Anterior cingulate cortex (tissue), 58 donors: ENCODE measurements at places on chromosomes 1 and 21.

GRCh38 chr1:237470712-237471338 is 419.9 kb downstream of the ZP4 start:
- DNase-seq, result no peak

DNA sequence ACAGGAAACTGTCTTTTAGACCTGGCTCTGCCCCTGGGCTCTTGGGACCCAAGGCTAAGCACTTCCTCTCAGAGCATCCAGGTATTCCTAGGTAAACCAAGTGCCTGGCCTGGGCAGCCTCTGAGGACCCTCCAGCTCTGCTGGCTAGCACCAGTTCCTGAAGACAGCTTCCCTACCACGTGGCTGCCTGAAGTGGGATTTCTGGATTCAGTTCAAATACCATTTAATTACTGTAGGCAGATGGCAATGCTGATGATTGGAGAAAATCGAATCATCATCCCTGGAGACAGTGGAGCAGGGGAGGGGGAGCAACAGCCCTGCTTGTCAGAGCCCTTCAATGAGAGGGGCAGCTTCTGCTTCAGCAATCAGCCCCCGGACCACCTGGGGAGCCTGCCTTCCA is 11.9 kb downstream of the KIF21B start:
- no peak for DNase-seq

- no peak for DNase-seq
These were observed 84.9 kb upstream of the SLC44A3 start for GRCh38 chr1:94734963-94735901.

GRCh38 chr1:228508840-228509415 is 21.7 kb downstream of the RNF187 start:
- no peak for DNase-seq

- no peak for DNase-seq
These were observed 163.0 kb upstream of the TNR start for GRCh38 chr1:175906370-175906769.

DNA sequence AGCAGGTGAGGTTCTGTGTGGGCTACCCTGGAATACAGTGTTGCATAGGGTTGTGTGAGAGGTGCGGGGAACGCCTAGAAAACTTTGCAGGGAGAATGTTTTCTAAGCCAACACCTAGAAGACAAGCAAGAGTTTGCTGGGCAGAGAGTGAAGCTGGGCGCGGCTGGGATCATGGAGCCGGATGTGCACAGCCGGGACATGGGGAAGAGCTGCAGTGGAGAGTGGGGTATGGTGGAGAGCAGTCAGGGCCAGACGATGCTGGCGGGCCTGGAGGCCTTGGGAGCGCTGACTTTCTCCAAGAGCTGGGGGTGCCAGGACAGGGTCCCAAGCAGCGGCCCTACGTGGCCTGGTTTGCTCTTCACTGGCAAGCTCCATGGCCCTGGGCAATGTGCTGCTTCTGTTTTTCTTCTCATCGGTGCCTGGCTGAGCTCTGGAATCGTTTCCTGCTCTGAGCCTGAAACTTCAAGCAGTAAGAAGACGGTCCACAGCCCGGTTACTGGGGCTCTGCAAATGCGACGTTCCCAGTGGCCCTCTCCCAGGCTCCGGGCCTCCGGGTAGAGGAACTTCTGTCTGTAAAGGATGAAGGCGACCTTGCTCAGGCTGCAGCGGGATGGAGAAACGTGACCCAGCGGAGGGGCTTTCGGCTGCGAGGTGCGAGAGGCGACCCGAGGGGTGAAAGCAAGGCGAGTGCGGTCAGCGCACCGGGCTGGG is 51.9 kb upstream of the CD34 start:
- peak; percentile 67 for DNase-seq

DNA sequence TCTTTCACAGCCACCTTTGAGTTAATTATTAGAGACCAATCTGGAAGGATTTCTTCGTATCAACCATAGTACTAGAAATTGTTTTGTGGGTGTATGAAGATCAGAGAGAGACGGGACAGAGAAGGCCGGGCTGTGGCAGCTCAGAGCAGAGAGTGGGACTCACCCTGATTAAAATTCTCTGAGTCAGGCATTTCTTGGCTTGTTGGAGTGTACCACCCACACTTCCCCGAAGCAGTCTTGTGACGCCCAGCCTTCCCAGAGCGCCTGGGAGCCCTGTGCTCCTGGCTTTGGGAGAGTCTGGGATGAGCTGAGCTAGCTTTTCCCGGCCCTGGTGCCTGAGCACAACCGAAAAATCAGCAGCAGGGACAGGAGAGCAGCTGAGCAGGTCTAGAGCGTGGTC is 19.4 kb downstream of the PLEKHM2 start:
- DNase-seq, result peak; percentile 82

DNA sequence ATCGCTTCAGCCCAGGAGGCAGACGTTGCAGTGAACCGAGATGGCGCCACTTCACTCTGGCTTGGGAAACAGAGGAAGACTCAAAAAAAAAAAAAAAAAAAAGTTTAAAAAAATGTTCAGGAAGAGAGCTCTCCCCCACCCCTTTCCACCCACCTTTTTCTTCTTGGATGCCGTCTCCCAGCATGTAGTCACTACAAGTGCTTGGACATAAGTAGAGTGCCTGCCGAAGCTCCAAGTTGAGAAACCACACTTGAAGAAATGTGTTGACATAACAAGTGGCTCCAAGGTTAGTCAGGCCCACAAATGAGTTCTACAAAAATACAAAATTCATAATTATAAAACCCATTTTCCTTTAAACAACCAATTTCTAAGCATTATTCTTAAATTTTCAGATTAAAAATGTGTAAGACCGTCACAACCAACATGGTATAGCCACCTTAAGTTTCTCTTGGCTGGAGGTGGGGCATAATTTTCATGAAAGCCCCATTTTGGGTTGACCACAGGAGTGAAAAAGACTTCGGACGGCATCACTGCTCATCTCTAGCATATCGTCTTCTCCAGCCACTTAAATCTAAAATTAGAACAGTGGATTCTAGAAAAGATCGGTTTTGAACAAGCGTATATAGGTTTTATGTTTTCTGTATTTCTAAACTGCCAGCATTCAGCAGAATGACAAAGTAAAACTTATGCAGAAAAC is 26.4 kb downstream of the USP48 start:
- no peak for DNase-seq

GRCh38 chr1:208219659-208220282 is 24.4 kb downstream of the PLXNA2 start:
- DNase-seq, result no peak

DNA sequence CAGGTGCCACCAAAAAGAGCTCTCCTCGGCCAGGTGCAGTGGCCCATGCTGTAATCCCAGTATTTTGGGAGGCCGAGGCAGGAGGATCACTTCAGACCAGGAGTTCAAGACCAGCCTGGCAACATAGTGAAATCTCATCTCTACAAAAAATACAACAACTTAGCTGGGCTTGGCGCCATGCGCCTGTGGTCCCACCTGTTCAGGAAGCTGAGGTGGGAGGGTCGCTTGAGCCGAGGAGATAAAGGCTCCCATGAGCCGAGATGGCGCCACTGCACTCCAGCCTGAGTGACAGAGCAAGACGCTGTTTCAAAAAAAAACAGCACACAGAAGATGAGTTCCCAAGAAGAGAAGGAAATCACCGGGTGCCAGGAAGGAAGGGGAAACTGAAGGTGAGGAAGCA is 67.0 kb downstream of the CHD5 start:
- DNase-seq, result no peak

DNA sequence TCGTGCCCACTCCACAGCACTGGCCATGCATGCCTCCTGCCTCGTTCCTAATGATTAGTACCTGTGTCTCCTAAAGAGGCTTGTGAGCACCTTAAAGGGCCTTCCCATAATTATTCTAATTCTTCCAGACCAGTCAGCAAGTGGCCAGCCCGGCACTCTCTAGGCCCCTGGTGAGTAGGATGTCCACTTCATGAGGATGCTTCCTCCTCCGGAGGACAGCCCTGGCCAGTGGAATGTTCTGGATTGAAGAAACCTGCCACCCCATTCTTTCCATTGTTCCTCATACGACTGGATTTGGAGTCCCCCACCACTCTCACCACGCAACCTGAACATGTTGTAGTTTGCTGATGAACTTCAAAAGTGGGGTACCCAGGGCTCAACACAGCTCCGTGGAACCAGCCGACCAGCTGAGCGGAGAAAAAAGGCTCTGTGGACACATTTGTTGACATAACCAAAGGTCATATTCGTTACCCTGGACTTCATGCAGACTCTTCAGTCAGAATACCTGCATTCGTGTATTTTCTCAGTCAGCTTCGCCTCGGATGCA is 46.7 kb upstream of the LBR start:
- no peak for DNase-seq

DNA sequence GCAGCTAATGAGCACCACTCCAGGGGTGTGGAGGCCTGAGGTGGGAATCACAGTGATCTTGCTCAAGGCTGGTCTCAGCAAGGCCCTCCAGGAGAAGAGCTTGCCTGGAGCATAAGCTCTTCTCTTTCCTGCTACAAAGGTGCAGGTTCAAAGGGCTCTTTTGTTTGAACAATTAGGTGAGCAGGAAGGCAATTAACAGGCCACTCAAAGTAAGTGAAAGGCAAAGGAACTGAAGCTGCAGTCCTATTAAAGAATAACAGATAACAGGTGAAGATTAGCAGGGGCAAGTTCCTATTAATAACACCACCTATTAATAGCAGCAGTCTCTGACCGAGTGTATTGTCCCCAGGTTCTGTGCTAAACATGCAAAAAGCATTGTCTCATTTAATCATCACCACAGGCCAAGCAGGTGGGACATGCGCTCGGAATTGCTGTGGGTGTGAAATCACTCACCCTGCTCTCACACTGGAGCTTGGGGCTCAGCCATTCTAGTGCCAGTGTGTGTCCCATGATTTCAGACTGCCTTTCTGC is 113.8 kb downstream of the RHOU start:
- no peak for DNase-seq

DNA sequence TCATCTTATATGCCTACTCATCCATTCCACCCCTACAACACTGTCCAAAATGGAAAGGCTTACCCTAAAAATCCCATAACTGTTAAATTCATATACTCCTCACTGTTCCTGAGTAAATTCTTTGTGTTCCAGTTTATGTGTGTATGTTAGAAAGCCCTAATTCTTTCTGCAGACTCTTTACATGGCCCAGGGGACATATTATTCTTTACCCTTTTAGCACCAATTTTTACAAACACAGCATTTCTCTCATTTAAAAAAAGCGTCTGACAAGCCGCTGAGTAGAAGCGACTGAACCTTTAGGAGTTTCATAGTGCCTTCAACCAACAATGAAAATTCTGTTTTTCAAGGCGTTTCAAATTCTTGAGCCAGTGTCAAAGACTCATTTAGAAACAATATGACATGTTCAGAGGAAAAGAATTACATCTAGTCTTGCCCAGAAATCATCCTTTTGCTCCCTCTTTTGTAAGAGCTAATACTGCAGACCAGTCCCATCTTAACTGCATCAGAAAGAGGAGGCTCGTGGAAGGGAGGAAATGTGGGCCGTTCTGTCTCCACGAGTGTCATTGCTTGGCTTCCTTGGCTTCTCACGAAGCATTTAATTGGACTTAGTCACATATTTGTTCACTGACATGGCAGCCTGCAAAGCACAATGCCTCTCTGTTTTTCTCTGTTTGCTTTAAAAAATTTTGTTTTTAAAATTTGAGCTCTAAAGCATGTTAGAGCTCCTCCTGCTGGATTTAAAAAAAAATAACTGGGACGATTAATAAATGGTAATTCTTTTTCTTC is 21.3 kb upstream of the C1orf105 start:
- DNase-seq, result peak; percentile 24

DNA sequence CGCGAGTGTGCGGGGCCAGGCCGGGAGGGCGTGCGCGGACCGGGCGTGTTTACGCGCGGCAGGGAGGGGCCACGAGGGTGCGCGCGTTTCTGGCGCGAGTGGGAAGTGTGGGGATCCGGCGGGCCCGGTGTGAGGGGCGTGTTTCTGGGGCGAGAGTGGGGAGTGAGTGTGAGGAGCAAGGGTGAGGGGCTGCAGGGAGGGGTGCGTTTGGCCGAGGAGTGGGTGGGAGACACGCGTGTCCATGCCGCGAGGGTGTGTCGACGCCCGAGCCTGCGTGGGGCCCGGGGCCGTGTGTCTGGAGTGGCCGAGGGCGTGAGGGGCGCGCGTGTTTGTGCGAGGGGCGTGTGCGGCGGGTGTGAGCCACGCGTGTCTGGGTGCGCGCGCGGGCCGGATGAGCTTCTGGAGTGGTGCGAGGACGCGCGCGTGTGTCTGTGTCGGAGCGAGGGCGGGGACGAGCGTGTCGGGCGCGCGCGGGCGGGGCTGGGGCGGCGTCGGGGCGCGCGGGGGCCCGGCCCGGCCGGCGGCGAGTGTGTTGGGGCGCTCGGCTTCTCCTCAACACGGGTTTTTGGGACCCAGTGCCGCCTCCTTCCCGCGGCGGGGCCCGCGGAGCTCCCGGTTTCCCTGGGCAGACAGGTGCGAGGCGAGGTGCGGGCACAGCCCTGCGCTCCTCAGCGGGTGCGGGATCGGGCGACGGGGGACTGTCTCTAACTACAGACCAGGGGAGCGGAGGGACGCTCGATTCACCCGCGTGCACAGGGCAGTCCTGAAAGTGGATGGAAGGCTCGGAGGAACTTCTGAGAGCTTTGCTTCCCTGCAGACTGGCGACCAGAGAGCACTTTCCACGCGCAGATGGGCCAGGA is 65.8 kb upstream of the VAMP3 start:
- DNase-seq, result peak; percentile 18

DNA sequence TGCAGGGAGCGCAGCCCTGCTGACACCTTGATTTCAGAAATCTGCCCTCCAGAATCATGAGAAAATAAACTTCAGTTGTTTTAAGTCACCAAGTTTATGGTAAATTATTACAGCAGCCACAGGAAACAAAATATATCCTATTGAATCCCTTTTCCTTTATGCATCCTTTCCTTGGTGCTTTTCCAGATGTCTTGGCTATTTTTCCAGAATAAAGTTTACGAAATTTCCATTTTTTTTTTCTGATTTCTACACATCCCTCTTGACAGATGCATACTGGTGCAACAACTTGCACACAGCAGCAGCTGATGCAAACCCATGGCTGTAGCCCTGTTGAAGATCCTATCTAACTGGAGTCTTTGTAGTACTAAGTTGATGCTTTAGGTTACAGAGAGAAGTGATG is 111.1 kb upstream of the KCNE2 start:
- DNase-seq, result no peak

DNA sequence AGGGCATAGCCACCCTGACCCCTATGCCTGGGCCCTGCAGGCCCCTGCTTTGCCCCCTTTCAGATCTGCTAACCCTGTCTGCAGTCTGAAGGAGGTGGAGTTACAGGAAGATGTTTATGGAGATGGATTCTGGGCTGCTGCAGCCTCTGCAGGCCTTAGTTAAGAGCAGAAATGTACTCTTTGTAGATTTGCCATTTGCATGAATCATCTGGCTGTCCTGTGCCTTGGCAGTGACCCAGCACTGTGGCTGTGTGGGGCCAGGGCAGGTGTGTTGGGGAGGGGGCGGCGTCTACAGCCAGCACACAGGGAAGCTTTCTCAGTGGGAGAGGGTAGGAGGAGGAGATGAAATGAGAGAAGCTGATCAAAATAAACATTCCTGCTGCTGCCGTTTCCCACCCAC is 867.3 kb downstream of the PLA2G4A start:
- no peak for DNase-seq

GRCh38 chr1:44212355-44213221 is 683 bp upstream of the DMAP1 start:
- no peak for DNase-seq

- no peak for DNase-seq
These were observed 14.5 kb downstream of the PSMG1 start for GRCh38 chr21:39168800-39169199.

- DNase-seq, result no peak
These were observed 106.7 kb upstream of the COL6A1 start for GRCh38 chr21:45874716-45875415.
